ENCODE measurements at places on chromosomes 5 and 9.

- DNase-seq: no peak
These were observed 913.8 kb downstream of the TLE1 start for GRCh38 chr9:80775530-80775929.

- no peak for DNase-seq
These were observed 31.7 kb downstream of the GPR21 start for GRCh38 chr9:123065196-123065595.

- no peak for DNase-seq
These were observed 138.4 kb downstream of the C9orf152 start for GRCh38 chr9:110069326-110070248.

- no peak for DNase-seq
These were observed 107.6 kb upstream of the PITX1 start for GRCh38 chr5:135141303-135142268.

DNA sequence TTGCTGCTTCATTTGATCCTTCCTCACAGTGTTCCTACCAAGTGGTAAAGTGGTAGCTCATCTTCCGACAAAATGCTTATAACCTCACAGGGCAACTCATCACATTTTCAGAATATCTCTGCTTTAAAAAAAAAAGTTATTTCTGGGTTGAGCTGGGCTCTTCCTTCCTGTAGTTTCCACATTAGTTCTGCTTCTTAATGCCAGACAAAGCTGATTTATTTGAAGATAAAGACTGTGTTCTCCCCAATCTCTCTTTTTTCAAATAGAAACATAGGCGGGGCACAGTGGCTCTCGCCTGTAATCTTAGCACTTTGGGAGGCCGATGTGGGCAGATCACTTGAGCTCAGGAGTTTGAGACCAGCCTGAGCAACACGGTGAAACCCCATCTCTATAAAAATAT is 273.1 kb downstream of the ACTL7B start:
- no peak for DNase-seq

DNA sequence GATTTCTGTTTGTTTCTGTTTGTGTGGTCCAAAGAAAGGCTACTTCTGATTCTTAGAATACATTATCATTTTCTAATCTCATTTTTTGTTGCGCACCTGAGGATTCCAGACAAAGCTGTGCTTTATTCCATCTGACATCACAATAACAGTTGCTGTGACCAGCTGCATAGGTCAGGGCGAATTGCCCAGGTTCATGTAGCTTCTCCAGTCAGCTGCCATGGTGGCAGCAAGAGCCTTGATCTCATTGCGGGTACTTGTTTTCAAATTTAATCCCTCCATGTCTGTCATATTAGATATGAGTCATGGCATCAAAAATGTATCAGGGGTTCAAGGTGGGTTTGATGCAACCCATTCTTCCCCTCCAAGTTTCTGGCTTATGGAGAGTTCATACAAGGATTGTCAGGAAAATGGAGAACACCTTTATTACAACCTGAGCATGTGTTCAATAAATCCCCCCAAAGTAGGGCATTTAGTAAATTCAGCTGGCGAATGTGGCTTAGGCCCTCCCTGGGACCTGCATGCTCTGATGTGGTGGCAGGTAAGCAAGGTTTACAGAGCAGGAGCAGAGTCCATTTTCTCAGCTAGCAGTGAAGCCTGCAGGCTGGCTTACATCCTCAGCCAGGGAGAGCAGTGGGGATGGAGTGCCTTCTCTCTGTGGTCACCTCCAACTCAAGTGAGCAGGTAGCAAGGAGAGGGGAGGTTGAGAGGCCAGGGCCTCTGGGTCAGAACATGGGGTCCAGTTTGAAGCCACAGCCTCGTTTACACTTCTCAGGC is 13.9 kb downstream of the CAVIN4 start:
- DNase-seq: no peak

GRCh38 chr5:177507165-177507564 is 2.5 kb downstream of the DOK3 start:
- no peak for DNase-seq

GRCh38 chr9:102072059-102072764 is 333.8 kb upstream of the GRIN3A start:
- DNase-seq: no peak
